ENCODE measurements at places on chromosomes 7 and 10. TPM values are rescaled to one million over a fixed set of nuclear protein-coding genes. Genes with fewer than 3 reads are reported as not detected.

IFIT3 gene
- 4.1 TPM for total RNA-seq

PLPP4 gene
- total RNA-seq: 0.35 TPM

OR2A1 gene
- total RNA-seq: not detected

OR2AE1 gene
- total RNA-seq: not detected

FEZF1 gene
- total RNA-seq: not detected

GUSB gene
- 29.0 TPM for total RNA-seq

FAM25A gene
- not detected for total RNA-seq

ACTA2 gene
- total RNA-seq: 21.8 TPM

CCT6A gene
- total RNA-seq: 251 TPM

PIK3AP1 gene
- 0.84 TPM for total RNA-seq

CPA1 gene
- not detected for total RNA-seq

PTPRZ1 gene
- not detected for total RNA-seq

CCDC136 gene
- 2.2 TPM for total RNA-seq

CAV1 gene
- 718 TPM for total RNA-seq

MMRN2 gene
- 1.5 TPM for total RNA-seq

CAMK2G gene
- total RNA-seq: 18.2 TPM

TCF7L2 gene
- 27.8 TPM for total RNA-seq

MGMT gene
- 6.2 TPM for total RNA-seq

STEAP4 gene
- 0.06 TPM for total RNA-seq

PFKFB3 gene
- total RNA-seq: 154 TPM

PKD2L1 gene
- 0.38 TPM for total RNA-seq

EN2 gene
- total RNA-seq: 0.90 TPM

SORBS1 gene
- total RNA-seq: 0.38 TPM

GALNT17 gene
- not detected for total RNA-seq

KLF14 gene
- 0.02 TPM for total RNA-seq

ADARB2 gene
- total RNA-seq: 0.18 TPM

ADAM12 gene
- total RNA-seq: 4.9 TPM

TAS2R5 gene
- total RNA-seq: 0.50 TPM

TAF5 gene
- total RNA-seq: 3.6 TPM

ANKRD61 gene
- total RNA-seq: 0.26 TPM

NME8 gene
- not detected for total RNA-seq

MIOS gene
- total RNA-seq: 17.2 TPM

CALML5 gene
- not detected for total RNA-seq

NAT16 gene
- total RNA-seq: 0.12 TPM

DYDC2 gene
- not detected for total RNA-seq

RHOBTB1 gene
- total RNA-seq: 17.4 TPM

CTAGE4 gene
- 0.05 TPM for total RNA-seq

FGFBP3 gene
- total RNA-seq: 2.1 TPM

TMEM213 gene
- not detected for total RNA-seq

PIP gene
- total RNA-seq: 0.19 TPM

AGR2 gene
- total RNA-seq: 120 TPM

SPDYE2B gene
- not detected for total RNA-seq

HOGA1 gene
- total RNA-seq: 2.3 TPM

GNAT3 gene
- total RNA-seq: not detected

AGR3 gene
- total RNA-seq: not detected

CRYGN gene
- total RNA-seq: not detected

CRHR2 gene
- total RNA-seq: 0.05 TPM

ZC3HAV1 gene
- 38.7 TPM for total RNA-seq

RELN gene
- total RNA-seq: 0.04 TPM

AQP1 gene
- total RNA-seq: 0.39 TPM

ITPRID1 gene
- not detected for total RNA-seq

VWA2 gene
- total RNA-seq: 0.06 TPM

NEURL1 gene
- 0.78 TPM for total RNA-seq

FAM237B gene
- total RNA-seq: 0.04 TPM

PTPRE gene
- total RNA-seq: 4.4 TPM

CTNNA3 gene
- not detected for total RNA-seq

MICU1 gene
- total RNA-seq: 59.8 TPM

TMEM178B gene
- total RNA-seq: 1.3 TPM

SLC12A9 gene
- 10.0 TPM for total RNA-seq
